ENCODE measurements at places on chromosomes 16 and 17. TPM values are rescaled to one million over a fixed set of nuclear protein-coding genes. Genes with fewer than 3 reads are reported as not detected.

Gene XYLT1
- 4.5 TPM for total RNA-seq

Gene MYOCD
- total RNA-seq = not detected

Gene AANAT
- not detected for total RNA-seq

Gene CLDN7
- total RNA-seq = 286 TPM

Gene DNASE1L2
- 1.9 TPM for total RNA-seq

Gene TBC1D26
- total RNA-seq = 1.1 TPM

Gene RPS15A
- 1,686 TPM for total RNA-seq

Gene AMZ2
- total RNA-seq = 131 TPM

Gene APRT
- 311 TPM for total RNA-seq

Gene CCL8
- not detected for total RNA-seq

Gene HSF4
- total RNA-seq = 46.6 TPM

Gene ODAD4
- total RNA-seq = 0.98 TPM

Gene NAA60
- 32.2 TPM for total RNA-seq

Gene SOST
- not detected for total RNA-seq

Gene STAC2
- not detected for total RNA-seq

Gene TMED6
- total RNA-seq = 0.91 TPM

Gene KLHL10
- not detected for total RNA-seq

Gene ANKRD13B
- total RNA-seq = 27.4 TPM

Gene ARL5C
- not detected for total RNA-seq

Gene IGFALS
- total RNA-seq = 0.10 TPM

Gene HOXB1
- total RNA-seq = not detected

Gene KCNAB3
- 7.1 TPM for total RNA-seq

Gene PKMYT1
- total RNA-seq = 104 TPM

Gene KRT13
- 3.7 TPM for total RNA-seq

All from HCT116 (cell line).